ENCODE measurements at places on chromosomes 12 and 14.
A peak's percentile ranks its signal among the peaks of the same experiment; 100 is the strongest.

DNA sequence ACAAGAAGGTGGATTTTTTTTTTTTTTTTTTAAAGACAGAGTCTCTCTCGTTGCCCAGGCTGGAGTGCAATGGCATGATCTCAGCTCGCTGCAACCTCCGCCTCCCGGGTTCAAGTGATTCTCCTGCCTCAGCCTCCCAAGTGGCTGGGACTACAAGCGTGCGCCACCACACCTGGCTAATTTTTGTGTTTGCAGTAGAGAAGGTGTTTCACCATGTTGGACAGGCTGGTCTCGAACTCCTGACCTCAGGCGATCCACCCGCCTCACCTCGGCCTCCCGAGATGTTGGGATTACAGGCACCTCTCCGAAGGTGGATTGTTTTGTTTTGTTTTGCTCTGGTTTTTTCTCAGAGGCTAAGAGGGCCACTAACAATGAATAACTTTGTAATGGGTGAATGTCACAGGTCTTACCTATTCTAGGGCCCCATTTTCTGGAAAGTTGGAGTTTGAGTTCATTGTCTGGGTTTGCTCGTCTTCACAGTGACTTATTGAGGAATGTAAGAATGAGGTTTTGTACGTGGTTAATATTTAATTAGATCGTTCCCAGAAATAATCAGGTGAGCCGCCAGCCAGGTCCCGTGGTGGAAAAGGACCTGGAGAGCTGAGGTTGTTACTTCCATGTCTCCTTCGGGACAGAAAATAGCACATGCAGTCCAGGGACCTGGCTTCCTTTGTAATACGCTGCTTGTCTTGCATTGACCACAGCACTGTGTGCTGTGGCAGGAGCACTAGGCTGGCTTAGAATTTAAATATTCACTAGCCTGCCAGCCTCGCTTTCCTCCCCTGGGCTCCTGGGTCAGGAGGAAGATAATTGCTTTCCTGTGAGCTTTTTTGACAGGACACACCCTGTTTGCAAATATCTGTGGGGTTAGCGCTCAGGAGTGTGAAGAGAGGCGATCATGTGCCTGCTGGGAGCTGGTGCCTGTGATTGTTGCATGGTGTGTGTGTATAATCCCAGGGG lies 2.3 kb downstream of the HIP1R start:
- DNase-seq: no peak

DNA sequence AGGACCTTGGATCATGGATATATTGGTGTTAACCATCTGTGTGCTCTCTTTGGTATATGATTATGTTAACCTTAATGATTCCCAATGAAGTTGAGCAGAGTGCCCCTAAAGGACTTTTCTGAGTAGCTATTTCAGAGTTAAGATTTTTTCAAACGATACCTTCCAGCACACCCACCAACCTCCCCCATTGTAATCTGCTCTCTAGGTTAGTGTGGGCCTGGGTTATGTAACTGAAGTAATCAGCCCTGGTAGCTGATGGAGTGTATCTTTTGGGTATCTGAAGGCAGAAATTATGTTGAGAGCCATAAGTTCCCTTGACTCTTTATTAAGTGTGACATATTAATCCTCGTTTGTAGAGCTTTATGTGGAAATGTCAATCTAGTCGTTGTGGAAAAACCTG lies 47.6 kb upstream of the RNU6-8 start:
- no peak for DNase-seq

GRCh38 chr12:105736498-105736897 lies 402.3 kb downstream of the NUAK1 start:
- DNase-seq: no peak

DNA sequence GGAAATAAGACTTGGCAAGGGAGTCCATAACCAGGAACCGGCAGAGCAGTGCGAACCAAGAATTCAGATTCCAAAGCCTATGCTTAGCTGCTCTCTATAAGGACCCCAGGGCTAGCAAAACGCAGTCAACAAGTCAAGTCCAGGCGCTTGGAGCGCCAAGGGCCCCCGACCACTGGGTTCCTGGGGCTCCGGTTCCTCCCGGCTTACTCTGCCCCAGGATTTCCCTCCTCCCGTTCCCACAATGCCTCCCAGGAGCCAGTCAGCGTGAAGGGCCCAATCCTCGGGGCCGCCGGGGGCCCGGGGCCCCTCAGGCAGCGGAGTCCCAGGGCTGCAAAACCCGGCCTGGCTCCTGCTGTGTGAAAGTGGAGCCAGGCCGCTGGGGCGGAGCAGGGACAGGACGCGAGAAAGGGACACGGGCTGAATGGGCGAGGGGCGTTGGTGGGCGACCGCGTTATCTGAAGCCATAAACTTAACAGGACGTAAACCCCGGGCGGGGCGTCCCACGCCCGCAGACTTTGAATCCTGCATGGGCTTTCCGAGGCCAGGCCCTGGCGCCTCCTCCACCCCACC lies 1.5 kb downstream of the KRT8 start:
- DNase-seq: peak; percentile 86

GRCh38 chr12:130498589-130499385 lies 161.1 kb downstream of the PIWIL1 start:
- no peak for DNase-seq

DNA sequence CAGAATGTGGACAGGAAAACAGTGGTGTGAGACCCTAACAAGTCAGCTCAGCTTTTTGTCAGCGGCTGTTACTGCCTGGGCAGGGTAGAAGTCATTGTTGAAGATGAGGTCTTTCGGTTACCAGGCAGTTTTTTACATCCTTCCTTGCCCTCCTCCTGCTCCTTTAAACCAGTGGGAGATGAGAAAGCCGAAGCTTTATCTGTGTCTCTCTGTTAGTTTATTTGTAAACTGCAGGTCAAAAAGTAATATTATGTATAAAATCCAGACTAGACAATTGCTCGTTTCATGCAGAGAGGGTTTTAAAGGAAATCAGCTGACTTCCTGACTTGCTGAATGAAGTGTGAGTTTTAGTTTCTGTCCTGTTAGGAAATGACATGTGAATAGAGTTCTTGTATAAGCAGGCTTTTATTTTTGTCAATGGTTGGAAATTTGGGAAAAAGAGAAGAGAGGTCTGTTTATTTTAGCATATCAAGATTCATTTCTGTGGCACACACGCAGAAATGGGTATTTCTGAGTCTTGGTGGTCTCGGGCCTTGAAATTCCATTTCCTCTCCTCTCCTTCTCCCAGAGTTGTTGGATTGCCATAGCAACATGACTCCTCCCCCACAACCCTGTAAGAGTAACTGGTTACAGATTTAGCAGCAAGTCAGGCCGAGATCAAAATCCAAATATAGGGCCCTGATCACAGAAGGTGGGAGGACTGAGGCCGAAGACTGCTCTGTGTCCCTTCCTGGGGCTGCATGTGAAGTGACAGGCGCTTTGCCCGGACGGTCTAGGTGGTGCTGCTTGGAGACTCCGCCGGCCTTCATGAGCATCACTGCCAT lies 60.8 kb downstream of the SAMD4A start:
- DNase-seq: peak; percentile 74

DNA sequence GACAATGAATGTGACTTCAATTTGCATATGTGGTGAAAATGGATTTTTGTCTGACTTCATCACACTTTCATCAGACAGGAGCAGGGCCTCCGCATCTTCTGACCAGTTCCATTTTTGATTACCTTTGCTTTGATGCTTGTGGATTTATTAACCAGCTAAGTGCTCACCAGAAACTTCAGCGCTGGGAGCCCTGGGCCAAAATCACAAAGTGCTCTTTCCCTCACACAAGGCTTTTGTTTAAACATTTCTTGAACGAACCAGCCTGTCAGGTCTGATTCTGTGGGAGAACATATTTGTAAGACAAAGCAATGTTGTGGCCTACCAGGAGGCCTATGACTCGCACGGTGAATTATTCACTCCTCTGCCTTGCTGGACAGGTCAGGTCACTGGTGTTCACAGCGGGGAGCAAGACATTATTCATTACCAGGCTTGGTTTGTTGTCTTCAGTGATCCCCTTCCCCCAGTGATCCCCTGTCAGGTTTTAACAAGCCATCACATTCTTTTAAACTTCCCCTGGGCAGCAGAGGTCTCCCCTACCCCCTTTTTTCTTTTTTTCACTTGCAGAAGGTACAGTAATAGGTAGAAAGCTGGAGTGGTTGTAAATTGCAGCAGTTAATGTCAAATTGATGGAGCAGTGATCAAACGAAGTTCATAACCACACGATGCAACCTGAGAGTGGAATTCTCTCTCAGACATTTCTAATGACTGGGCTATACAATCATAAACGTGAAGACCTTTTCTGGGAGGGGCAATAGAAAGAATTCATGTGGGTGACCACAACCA lies 167.5 kb upstream of the PRICKLE1 start:
- DNase-seq: no peak

GRCh38 chr14:67268426-67269150 lies 27.4 kb downstream of the PALS1 start:
- no peak for DNase-seq

GRCh38 chr12:27290501-27291168 lies 42.0 kb upstream of the BMAL2 start:
- DNase-seq: no peak

DNA sequence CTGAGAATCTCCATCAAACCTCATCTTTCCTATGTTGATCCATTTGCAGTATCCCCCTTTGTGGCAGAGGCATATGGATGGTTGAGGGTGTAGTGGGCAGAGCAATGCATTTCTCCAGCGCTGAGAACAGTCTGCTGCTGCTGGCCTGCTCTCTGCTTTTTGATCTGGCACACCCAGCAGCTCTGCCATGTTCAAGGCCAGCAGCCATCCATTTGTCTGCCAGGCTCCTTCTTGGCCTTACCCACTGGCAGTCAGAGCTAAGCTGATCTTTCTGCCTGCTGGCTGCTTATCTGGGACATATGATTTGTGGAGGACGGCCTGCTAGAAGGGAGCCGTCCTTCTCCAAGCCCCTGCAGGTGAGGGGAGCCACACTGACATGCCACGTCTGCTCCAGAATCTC lies 17.0 kb downstream of the NPC2 start:
- no peak for DNase-seq

GRCh38 chr14:30118992-30119640 lies 191.5 kb upstream of the PRKD1 start:
- DNase-seq: no peak

GRCh38 chr12:116821291-116821690 lies 60.0 kb downstream of the HRK start:
- no peak for DNase-seq

GRCh38 chr12:109744986-109745942 lies 31.6 kb downstream of the FAM222A start:
- peak; percentile 11 for DNase-seq

GRCh38 chr14:22478670-22479069 lies 110.4 kb downstream of the DAD1 start:
- peak; percentile 83 for DNase-seq

DNA sequence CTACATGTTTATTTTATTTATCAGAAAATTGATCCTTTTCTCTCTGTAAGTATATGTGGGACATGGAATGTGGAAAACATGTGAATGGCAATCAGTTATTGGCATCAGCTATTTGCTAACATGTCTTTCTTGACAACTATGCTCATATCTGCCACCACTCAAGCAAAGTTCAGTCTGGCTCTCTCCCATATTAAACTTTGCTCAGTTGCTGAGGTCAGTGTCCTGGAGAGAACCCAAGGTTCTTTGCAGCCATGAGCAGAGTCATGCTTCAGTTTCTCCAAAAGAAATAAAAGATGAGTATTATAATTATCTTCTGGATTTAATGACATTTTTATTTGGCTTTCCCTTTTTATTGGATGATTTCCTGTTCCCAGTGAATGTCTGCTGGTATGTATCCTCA lies 42.6 kb downstream of the A2M start:
- DNase-seq: no peak

DNA sequence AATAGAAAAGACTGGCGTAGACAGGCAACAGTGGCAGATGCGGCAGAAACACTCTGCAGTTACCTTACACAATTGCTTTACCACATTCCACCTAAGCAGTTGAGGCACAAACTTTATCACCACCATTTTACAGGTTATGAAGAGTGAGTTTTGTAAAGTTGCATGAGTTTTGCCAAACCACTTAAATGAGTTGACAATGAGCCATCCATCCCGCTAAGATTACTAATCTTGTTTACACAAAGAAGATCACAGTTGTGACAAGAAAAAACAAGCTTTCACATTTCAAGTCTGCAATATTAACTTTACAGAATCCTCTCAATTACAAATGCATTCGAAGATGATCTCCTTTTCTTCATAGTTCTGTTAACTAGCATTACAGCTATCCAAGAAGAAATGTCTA lies 1.8 kb downstream of the TMCC3 start:
- DNase-seq: no peak

DNA sequence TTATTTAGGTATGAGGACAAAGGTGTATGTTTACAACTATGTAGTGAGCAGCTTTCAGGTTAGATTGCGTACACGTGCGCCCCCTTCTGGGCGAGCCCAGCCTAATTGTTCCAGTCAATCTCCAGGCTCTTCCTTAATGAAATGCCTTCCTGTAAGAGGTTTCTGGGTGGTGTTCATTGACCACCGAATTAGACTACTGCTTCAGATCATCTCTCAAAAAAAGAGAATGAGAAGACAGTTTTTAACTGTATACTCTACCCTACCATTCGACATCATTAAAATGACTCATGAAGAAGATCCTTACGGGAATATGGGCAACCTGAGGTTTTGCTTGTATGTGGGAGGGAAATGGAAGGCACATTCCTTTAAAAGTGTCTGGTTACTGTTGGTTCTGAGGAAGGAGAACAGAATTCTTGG lies 2.1 kb downstream of the LUM start:
- DNase-seq: peak; percentile 88

DNA sequence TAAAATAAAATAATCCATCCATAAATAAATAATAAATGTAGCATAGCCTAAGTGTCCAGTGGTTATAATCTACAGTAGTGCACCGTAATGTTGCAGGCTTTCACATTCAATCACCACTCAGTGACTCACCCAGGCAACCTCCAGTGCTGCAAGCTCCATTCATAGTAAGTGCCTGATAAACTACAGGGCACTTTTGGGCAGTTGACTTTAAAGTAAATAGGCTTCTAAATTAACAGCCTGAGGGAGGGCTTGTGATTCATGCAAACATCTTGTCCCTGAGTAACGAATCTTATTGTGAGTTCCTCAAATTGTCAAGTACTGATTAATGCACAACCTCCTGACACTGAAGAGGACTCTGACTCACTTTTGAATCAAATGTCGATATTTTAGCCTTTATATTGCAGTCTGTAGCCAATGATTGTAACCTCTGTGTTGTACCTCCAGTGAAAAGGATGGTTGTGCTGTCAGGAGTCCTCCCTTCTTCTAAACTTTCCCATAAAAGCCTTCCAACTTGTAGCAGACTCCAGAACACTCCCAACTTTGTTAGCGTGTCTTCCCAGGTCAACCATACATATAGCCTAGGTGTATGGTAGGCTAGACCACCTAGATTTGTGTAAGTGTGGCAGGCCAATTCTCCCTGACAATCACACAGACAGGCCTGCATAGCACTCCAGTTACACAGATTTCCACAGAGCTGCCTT lies 55.0 kb upstream of the BICD1 start:
- DNase-seq: no peak

GRCh38 chr12:79925492-79925891 lies 9.4 kb downstream of the PPP1R12A start:
- DNase-seq: no peak
